T-helper 2 cell treated with Interferon-gamma antibody and Interleukin-4, amounts not matched to agents 5 μg/mL and 100 μg/mL, for 36 hours (primary cell): ENCODE measurements at places on chromosomes 4 and X.

DNA sequence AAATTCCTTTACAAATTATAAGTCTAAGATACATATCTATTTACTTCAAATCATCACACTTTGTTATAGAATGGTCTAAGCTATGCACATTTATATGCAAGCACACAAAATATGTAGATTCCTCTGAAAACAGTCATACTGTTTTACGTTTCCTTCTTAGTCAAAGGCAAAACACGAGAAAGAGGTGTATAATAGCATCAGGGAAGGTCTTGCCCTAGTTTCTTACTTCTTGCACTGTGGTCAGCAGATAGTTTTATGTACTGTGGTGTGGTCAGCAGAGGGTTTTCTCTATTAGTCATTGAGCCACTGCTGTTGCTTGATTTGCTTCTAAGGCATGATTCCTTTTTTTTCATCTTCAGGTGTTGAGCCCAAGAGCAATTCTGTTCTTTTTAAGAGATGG is 117.7 kb downstream of the ADAM29 start:
- no peak for DNase-seq

DNA sequence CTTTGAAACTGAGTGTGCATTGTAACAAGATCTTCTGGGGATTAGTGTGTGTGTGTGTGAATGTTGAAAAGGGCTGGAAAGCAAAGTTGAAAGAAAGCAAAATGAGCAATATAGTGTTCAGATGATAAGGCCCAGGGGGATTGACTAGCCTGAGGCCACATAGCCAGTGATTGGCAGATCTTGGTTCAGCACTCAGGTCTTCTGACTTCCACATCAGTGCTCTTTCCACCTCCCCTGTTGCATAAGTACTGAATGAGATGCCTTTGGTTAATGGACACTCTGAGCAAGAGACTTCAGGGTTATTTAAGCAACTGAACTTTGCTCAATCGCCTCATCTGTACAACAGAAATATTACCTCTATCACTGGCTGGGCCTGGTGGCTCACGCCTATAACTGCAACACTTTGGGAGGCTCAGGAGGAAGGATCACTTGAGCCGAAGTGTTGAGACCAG is 120.4 kb downstream of the TMEM164 start:
- no peak for DNase-seq

DNA sequence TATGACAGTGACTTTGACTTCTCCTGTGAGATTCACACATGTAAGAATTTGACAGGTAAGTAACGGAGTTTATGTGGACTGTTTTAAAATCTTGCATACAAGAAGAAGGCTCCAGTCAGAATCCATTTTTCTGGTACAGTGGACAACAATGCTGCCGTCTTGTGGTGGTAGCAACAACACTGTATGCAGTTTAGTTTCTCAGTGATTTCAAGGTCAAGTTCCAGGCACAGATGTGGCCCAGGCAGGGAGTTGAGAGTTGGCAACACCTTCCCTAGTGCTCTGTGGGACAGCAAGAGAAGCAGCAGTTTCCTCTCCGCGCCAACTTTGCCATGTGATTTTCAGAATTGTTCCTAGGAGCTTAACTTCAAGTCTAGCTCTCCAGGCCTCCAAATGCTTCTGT is 56.0 kb upstream of the STPG2 start:
- DNase-seq, result no peak

- DNase-seq, result no peak
Measured at GRCh38 chrX:69152417-69152841, 12.8 kb downstream of the PJA1 start.

DNA sequence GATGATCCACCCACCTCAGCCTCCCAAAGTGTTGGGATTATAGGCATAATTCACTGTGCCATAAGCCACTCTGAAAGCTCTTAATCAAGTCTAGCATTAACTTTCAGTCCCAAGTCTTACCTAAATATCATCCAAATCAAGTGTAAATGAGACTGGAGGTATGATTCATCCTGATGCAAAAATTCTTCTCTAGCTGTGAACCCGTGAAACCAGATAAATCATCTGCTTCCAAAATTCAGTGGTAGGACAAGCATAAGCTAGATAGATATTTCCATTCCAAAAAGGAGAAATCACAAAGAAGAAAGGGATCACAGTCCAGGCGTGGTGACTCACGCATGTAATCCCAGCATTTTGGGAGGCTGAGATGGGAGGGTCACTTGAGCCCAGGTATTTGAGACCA is 8.8 kb upstream of the TBC1D25 start:
- DNase-seq, result no peak

- DNase-seq, result no peak
Measured at GRCh38 chr4:127622621-127622920, 10.2 kb upstream of the INTU start.

- no peak for DNase-seq
Measured at GRCh38 chr4:150207871-150208270, 129.6 kb downstream of the DCLK2 start.

GRCh38 chr4:139599594-139600374 is 43.8 kb upstream of the SETD7 start:
- DNase-seq, result no peak

- no peak for DNase-seq
Measured at GRCh38 chr4:87819281-87819919, 13.4 kb upstream of the MEPE start.

GRCh38 chr4:183241721-183242151 is 78.3 kb downstream of the CLDN22 start:
- DNase-seq, result no peak

GRCh38 chrX:38987198-38987651 is 186.0 kb downstream of the MID1IP1 start:
- DNase-seq, result no peak

DNA sequence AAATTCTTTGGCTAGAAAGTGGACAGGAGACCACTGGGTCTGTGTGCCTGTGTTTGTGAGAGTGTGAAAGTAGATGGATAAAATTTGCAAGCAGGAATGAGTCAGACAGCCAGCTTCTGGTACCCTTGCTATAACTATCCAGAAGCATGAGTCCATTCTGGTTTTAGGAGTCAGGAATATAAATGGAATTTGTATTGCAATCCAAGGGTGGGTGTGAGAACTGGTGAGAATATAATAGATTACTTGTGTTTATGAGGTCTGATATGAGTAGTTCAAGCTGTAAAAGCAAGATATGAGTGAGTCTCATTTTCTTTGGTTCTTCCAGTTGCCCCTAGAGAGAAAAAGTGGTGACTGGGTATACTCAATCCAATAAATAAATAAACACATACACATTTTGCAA is 212.7 kb upstream of the TAPT1 start:
- no peak for DNase-seq

DNA sequence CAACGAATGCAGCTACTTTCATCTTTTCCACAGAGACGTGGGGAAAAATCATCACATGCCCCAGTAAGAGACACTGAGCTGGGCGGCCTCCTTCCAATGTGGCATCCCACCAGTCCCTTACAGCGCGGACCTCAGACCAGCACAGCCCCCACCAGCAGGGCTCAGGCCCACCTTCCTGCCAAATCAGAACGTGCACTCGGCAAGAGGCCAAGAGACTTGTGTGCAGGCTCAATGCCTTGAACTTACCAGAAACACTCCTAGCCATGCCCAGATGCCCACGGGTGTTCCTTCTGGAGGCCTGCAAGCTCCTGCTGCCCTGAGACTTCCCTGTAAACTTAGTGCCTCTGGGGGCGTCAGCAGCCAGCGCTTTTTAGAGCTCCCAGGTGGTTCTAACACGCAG is 31.2 kb downstream of the WDR1 start:
- DNase-seq, result no peak

GRCh38 chrX:8897259-8897658 is 96.1 kb upstream of the FAM9A start:
- no peak for DNase-seq

DNA sequence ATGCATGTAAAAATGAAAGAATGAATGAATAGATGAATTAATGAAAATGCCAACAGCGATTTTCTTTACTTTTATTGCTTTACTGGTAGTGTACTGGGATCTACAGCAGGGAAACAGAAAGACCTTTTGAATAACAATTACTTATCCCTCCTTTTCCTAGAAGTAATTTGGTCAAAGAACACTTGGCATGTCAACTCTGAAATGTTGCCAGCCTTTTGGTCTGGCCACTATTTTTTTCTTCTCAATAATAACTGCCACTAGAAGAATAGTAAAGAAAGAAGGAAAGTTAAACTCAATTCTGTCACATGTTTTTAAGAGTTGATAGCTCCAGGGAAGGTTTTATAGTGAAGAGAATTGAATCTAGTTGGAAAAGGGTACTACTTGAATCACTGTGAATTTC is 52.9 kb downstream of the EPHA5 start:
- no peak for DNase-seq

DNA sequence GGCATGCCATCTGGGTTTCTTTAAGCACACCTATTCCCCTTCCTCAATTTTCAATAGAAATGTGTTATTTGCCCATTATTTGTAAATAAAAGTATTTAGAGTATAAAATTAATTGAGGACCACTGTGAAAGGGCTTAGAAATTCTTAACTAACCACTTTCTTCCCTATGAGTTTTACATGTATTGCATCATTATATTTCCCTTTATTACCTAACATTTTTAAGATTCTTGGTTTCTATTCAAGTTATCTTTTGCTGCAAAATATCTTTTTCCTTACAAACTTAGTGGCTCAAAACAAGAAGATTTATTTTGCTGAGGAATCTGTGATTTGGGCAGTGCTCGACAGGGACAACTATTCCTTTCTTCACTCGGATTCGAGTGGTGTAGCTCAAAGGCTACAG is 40.5 kb downstream of the GRID2 start:
- DNase-seq, result no peak

- no peak for DNase-seq
Measured at GRCh38 chrX:109952985-109953905, 49.7 kb upstream of the TMEM164 start.

DNA sequence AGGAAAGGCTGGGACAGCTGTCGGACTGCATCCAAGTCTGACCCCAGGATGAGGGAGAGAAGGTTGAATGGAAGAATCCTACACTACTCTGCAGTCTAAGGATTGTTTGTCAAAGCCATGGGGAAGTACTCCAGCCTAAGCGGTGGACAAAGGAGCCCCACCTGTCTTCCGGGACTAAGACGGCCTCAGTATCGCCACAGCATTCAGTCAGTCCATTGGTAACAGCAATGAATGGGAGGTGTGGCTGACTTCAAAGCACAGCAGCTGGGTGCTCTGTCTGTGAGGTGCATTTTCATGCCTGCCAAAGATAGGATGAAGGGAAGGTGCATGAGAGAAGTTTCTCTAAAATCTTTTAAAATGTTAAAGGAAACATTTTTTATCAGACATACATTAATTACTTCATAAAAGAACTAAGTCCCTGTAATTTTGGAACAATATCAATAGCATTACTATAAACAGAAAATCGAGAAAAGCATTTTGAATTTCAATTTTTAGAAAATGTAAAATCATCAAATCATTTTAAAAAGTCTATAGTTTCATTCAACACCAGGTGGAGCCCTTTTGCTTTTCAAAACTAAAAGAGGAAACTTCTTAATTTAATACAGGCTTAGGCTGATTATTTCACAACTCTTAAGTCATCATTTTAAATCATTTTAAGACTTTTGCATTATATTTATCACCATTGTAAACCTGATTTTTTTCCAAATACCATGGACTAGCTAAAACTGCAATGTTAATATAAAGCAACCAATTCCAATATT is 27.6 kb upstream of the INTU start:
- no peak for DNase-seq

GRCh38 chrX:68919707-68920106 is 90.9 kb downstream of the EFNB1 start:
- no peak for DNase-seq

DNA sequence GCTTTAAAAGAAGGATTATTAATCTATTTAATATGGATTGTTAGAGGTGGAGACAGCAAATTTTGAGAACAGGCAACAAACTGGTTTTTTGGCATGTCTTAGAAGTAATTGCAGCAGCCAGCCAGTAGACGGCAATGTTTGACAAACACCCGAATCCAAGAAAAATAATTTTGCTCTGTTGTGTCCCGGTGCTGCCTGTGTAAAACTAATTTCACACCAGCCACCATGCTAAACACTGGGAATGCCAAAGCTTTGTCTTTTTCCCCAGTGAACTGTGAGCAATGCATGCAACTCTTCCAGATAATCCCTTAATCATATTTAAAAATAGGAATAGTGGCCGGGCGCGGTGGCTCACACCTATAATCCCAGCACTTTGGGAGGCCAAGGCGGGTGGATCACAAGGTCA is 25.9 kb downstream of the SMIM31 start:
- DNase-seq, result no peak
